ENCODE measurements at places on chromosomes 13 and 19.
A peak's percentile ranks its signal among the peaks of the same experiment; 100 is the strongest.

GRCh38 chr13:39391761-39392160, 211.2 kb downstream of the LHFPL6 start:
- no peak for DNase-seq

GRCh38 chr13:102715447-102715846, 20.6 kb upstream of the METTL21C start:
- DNase-seq: no peak

DNA sequence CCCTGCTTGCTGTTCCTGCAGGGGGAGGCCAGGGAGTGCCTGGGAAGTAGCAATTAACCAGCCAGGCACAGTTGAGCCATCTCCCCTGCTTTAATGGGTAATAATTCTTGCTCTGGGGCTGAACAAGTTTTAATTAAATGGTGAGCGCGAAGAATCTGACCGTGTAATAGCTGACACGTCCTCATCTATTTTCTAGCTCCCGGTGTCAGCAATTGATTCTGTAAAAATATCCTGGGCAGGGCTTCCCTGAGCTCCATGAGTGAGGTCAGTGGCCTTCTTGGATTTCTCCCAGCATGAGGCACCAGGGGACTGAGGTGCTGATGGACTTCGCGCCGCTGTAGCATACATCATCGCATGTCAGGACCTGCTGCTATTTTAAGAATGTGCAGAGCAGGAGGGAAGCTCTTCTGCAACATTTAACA, 26.9 kb downstream of the SIPA1L3 start:
- peak; percentile 35 for DNase-seq

- no peak for DNase-seq
Observed at GRCh38 chr13:94346261-94347019, 133.0 kb downstream of the DCT start.

DNA sequence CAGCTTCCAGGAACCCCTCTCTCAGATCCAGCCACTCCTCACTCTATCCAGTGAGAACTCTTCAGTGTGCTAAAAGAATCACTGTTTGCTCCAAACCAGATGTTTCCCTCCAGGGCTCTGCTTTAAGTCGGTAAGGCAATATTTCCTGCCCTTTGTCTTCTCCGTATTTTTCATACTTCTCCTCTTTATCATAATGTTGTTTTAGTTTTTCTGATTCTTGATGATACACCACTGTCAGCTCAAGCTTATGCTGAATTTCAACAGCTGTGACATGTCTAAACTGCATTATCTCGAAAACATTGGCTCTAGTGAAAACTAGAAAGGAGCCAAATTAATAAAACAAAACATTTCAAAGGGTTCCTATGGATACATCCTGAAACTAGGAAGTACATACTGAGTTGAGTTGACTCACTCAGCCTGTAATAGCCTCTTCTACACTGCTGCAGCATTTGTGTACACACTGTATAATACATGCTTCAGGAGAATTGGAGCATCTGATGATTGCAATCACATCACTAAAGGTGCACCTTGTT, 39.8 kb downstream of the GPR180 start:
- peak; percentile 87 for DNase-seq

- DNase-seq: no peak
Observed at GRCh38 chr13:29422015-29422414, 173.5 kb downstream of the SLC7A1 start.

DNA sequence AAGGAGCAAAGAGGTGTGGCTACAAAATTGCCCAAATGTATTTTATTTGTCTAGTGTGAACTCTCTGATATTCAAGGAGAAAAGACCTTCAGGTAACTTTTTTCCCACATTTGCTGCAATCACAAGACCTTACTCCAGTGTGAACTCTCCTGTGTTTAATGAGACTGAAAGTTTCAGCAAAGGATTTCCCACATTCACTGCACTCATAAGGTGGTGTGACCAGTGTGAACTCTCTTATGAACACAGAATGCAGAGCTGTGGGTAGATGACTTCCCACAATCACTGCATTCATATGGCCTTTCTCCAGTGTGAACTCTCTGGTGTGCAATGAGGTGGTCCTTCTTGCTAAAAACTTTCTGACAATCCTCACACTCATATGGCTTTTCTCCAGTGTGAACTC, 16.4 kb downstream of the ZNF814 start:
- no peak for DNase-seq

DNA sequence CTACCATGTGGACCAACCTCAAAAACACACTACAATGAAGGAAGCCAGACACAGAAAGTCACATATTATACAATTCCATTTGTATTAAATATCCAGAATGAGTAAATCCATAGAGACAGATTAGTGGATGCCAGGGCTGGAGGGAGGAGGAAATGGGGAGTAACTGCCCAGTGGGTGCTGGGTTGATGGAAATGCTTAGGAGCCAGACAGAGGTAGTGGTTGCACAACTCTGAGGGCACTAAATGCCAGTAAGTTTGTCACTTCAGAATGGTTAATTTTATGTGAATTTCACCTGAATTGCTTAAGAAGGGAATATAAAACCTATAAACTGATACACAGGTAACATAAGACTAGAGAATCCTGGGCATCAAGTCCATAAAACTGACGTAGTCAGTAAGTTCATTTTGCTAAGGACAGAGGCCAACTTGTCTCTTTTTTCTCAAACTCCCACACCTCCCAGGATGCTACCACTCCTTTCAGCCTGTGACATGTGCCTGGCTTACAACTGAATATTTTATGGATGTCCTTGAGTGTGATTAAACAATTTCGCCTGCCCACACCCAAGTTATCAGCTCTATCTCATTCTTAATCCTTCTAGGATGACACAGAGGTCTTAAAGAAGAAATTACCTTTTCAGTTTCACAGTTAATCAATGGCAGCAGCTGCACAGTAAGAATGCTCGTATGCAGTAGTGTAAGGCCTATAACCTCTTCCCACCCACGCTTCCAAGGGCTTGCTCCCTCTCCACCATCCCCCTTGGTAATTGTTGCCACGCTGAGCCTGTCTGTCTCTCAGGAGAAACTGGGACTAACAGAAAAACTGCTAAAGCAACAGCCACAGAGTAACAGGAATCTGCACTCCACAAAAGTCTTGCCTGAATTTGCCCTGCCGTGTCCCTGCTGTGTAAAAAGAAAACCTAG, 5.9 kb upstream of the MLNR start:
- DNase-seq: no peak

GRCh38 chr19:55075371-55075998, at the start of gene EPS8L1:
EPS8L1 (plus strand) TSS chr19:55075869; CDS start chr19:55076445, 576 bp downstream.
- DNase-seq: peak; percentile 56

- peak; percentile 75 for DNase-seq
Observed at GRCh38 chr13:109332506-109333499, 453.6 kb downstream of the IRS2 start.

DNA sequence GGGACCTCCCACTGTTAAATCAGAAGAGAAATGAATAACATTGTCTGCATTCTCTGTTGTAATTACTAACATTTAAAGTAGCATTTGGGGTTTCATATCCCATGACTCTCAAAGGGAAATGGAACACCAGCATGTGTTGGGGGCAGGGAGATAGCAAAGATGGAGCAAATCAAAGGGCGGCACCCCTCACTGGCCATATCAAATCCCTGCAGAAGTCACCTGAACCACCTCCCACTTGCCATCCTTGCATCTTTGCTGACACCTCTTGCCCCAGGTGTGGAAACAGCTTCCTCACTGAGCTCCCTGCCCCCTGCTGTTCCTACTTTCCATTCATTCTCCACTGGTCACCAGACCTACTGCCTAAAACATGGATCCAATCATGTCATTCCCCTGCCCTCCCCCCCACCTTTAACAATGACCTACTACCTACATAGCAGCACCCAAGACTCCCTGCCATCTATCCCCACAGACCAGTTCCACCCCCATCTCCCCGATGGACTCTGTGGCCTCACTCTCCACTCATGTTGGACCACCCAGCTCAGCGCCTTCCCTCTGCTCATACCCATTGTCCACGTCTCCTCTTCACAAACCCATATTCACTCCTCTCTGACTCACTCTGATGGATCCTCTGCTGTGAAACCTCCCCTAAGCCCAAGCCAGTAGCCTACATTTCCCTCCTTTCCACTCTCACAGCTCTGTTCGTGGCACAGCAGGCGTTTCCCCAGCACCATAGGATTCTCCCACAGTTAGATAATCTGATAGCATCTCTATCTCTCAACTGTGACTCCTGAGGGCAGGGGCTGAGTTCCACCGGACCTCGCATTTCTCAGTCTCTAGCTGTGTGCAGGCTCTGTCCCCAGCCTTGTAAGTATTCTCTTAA, 55.9 kb downstream of the DLEU7 start:
- no peak for DNase-seq

GRCh38 chr19:42091742-42092141, 15.8 kb downstream of the ZNF574 start:
- DNase-seq: peak; percentile 72

- DNase-seq: no peak
Observed at GRCh38 chr13:30148171-30148754, 159.1 kb downstream of the KATNAL1 start.

DNA sequence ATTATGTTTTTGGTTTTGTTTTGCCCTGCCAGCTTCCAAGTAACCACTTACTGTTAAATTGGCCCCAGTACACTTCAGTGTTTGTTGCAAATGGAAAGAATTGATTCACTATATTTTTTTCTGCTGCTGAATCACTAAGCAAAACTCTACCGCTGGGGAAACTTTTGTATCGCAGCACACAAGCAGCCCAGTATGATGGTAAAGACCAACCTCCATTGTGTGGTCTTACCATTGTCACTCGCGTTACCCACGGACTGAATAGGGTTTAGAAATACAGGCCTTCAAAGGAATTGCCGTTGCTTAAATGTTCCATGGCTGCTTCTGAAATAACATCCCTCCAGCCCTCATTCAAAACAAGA, 7.9 kb downstream of the SPATA13 start:
- no peak for DNase-seq

DNA sequence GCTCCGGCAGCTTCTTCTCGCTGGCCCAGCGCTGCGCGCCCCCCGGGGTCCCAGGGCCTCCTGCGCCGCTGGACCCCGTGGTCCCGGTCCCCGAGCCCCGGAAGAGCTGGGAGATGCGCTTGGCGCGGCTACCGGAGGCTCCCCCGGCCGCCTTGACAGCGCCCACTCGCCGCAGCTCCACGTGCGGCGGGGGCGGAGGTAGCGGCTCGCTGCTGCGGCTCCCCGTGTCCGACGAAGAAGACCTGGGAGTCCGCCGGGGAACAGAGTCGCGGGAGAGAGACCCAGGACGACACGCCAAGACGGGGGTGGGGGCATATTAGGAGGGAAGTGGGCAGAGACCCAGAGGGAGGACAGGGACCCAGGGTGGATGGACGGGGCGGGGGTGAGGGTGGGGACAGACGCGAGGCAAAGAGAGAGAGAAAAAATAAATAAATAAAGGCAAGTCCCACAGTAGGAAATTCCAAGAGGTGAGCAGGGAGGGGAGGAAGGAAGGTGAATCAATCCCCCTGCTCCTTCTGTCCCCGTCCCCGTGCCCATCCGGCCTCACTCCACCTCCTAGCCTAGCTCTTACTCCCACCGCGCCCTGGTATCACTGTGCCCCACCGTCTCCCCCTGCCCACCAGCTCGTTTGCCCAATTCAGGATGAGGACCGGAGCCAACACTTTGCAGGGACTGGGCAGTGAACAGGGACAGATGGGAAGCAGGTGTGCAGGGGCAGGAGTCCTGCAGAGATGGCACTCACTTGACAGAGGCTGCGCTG, 826 bp downstream of the RASIP1 start:
- DNase-seq: peak; percentile 66

DNA sequence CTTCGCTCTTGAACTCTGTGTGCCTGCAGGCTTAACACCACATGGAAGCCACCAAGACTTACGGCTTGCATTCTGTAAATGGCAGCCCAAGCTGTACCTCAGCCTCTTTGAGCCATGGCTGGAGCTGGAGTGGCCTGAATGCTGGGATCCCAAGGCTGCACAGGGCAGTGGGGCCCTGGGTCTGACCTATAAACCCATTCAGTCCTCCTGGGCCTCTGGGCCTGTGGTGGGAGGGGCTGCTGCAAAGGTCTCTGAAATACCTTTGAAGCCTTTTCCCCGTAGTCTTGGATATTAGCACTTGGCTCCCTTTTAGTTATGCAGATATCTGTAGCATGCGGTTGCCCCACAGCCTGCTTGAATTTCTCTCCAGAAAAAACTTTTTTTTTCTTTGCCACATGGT, 8.2 kb downstream of the TM9SF2 start:
- no peak for DNase-seq

GRCh38 chr13:30978981-30979956, 46.8 kb downstream of the TEX26 start:
- DNase-seq: peak; percentile 67

DNA sequence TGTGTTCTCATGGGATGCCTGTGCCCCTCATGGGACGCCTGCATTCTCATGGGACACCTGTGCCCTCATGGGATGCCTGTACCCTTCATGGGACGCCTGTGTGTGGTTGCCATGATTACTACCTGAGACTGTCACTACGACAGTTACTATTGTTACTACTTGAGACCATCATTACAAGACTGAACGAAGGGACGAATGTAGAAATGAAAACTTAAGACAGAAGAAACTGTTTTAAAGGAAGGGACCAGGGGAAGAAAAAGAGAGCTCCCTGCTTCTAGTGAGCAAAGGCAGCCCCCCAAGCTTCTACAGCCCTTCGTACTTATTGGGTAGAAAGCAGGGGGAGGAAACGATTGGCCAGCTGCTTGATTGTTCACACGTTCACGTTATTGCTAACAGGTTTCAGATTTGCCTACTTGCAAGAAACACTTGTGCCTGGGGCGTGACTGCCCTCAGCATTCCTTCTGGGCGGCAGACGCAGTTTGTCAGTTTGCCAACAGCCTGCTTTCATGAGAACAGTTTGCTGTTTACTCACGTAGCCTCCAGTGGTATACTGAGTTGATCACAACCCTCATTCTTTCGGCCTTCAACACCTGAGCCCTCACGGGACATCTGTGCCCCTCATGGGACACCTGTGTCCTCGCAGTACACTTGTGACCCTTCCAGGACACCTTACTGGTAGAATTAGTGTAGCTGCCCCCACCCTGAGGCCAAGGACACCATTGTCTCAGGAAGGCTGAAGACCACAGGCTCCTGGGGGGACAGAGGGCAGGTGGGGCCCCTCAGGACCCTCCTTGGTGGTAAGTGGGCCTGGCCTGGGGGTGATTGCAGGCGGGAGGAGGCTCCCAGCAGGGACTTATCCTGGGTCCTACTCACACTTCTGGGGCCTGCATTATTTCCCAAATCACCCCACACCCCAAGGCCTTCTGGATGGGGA, 2.5 kb upstream of the S1PR4 start:
- peak; percentile 32 for DNase-seq

- DNase-seq: no peak
Observed at GRCh38 chr13:80189889-80190597, 150.9 kb downstream of the SPRY2 start.

DNA sequence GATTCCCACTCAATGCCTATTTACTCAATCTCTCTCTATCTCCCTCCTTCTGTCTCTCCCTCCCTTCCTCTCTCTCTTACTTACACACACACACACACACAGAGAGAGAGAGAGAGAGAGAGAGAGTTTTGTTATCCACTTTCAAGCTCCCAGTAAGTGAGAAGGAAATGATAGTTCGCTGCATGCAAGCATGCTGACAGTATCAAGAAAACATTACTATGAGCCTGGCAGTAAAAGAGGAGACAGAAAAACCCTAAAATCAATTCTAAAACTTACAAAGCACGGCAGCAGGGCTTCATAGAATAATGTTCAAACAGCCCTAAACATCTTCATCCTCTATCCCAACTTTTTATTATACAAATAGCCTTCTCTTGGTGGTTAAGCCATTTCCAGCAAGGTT, 171.9 kb downstream of the FOXO1 start:
- no peak for DNase-seq
